ENCODE measurements at places on chromosomes 12 and 14.
A peak's percentile ranks its signal among the peaks of the same experiment; 100 is the strongest.

DNA sequence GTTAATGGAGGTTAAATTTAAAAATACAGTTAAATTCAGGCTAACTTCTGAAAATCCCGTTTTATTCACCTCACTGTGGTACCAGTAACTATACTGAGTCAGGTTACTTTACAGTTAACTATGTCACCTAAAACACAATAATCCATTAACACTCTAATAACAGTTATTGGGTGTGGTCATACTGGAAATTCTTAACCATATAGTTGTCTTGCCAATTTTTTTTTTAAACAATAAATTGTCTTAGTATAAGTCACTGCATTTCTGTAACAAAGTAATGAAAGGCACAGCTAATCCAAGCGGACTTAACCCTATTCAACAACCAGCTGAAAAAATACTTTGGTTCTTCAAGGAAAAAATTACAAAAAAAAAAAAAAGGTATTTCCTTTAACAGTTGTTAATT, 16.2 kb upstream of the PHLDA1 start:
- DNase-seq, result no peak

GRCh38 chr14:21054123-21054767, 3.4 kb upstream of the RNASE8 start:
- no peak for DNase-seq

DNA sequence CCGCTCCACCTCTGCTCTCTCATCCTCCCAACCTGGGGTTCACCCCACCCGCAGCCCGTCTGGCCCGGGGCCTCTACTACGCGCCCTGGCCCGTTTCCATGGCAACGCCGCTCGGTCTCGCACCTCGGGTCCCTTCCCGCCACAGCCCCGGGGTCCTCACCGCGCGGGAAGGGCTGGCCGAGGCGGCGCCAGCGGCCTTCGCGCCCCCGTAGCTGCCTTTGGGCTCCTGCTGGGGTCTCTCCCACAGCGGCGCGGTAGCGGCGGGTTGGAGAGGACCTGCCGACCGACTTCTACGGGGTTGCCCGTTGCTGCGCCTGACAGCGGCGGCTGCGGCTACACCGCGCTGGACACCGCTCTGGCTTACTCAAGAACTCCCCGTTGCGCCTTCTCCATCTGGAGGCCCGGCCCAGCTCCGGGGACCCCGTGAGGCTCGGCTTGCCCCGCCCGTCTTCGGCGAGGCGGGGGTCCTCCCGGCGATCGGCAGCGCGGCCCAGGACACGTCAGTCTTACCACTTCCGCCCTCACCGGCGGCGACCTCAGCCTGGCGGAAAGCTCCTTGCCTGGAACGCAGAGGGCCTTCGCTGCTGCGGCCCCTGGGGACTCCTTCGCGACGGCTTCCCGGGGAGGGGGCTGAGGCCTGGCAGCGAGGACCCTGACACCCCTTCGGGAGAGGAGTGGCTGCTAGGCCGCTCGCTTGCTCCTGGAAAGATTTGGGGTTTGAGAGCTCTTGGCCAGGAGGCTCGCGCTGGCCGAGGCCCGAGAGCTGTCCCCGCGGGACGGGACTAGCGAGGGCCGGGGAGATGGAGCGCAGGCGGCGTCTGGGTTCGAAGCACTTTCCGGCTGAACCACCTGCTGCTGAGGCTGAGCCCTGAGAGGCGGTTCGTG, at the start of gene TM9SF1:
Gene TM9SF1, minus strand, starts transcription at position 256 of the 885 bp plus-strand sequence. CDS start 422 bp downstream, outside the sequence.
- peak; percentile 81 for DNase-seq

DNA sequence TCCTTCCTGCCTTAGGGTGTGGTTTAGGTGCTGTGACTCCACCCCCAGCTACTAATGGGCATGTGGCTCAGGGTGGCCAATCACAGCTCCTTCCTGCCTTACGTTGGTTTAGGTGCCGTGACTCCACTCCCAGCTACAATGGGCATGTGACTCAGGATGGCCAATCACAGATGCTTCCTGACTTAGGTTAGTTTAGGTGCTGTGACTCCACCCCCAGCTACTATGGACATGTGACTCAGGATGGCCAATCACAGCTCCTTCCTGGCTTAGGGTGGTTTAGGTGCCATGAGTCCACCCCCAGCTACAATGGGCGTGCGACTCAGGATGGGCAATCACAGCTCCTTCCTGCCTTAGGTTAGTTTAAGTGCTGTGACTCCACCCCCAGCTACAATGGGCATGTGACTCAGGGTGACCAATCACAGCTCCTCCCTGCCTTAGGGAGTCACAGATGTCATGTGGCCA, 163.9 kb downstream of the TBX5 start:
- DNase-seq, result no peak

GRCh38 chr14:104770851-104771272, 17.9 kb downstream of the SIVA1 start:
- no peak for DNase-seq

GRCh38 chr14:24307575-24308341, at the start of gene CIDEB:
Gene CIDEB (minus strand): TSS chr14:24307977. CDS start chr14:24307858, 119 bp downstream.
- no peak for DNase-seq

DNA sequence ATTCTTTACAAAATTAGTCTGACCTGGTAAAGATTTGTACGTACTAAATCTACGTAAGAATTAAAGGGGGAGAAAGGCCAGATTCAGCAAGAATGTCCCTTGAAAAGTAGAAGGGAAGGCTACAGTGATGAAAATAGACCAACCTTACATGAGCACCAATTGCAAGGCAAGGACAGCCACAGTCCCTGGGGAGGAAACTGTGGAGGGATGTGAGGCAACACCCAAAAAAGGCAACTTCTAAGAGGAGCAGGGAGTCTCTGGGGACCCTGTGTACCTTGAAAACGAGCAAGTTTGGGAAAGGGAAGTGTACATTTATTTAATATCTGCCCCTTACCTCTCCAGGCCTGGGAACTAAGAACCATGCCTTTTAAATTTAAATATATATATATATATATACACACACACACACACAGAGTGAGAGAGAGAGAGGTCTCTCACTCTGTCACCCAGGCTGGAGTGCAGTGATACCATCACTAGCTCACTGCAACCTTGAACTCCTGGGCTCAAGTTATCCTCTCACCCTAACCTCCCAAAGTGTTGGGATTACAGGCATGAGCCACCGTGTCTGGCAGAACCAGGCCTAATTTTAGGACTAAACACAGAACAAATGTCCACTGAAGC, 56.4 kb downstream of the TMCC3 start:
- no peak for DNase-seq

DNA sequence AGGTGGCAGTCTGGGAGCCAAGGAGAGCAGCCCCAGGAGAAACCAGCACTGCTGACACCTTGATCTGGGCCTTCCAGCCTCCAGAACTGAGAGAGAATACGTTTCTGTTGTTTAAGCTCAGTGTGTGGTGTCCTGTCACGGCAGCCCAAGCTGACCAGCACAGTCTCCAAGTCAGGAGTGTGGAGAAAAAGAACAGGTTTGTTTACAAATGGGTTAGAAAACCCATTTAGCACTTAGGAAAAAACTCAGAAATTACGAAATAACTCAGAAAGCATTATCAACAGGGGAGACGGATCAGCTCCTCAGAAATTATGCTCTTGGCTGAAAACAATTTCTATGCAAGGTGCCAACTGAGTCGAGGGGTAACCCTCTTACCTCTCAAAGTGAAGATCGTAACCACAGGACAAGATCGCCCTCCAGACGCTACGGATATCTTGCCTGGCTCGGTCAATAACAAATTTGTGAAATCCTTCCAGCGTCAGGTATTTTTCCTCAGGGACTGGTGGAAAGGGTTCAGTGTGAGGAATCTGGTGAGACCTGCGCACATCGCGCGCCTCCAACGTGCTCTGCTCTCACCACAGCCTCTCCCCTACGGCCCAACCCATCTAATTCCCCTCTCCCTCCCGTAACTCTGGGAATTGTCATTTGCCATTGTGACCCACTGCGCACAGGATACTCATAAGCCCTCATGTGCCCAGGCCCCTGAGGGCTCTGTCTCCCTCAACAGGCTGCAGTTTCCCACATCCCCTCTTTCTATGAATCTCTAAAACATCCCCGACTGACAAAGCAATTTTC, 50.2 kb downstream of the TRAFD1 start:
- no peak for DNase-seq

DNA sequence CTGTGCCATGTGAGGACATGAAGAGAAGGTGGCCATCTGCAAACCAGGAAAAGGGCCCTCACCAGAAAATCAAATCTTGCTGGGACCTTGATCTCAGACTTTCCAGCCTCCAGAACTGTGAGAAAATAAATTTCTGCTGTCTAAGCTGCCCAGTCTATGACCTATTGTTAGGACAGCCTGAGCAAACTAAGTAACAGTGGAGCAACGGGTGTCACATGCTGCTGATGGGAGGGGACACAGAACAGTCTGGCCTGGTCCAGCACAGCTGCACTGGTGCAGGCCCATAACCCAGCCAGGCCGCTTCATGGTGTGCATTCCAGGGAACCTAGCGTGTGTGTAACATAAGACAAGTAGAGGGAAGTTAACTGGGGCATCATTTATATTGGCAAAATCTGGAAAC, 42.1 kb downstream of the GRIP1 start:
- DNase-seq, result no peak

GRCh38 chr12:29726321-29726692, 57.4 kb downstream of the TMTC1 start:
- no peak for DNase-seq

- no peak for DNase-seq
Observed at GRCh38 chr14:69263364-69263763, 3.4 kb downstream of the GALNT16 start.

- no peak for DNase-seq
Observed at GRCh38 chr12:103955811-103956508, 9.7 kb upstream of the TDG start.

- DNase-seq, result no peak
Observed at GRCh38 chr12:90339837-90340236, 615.1 kb downstream of the CCER1 start.

DNA sequence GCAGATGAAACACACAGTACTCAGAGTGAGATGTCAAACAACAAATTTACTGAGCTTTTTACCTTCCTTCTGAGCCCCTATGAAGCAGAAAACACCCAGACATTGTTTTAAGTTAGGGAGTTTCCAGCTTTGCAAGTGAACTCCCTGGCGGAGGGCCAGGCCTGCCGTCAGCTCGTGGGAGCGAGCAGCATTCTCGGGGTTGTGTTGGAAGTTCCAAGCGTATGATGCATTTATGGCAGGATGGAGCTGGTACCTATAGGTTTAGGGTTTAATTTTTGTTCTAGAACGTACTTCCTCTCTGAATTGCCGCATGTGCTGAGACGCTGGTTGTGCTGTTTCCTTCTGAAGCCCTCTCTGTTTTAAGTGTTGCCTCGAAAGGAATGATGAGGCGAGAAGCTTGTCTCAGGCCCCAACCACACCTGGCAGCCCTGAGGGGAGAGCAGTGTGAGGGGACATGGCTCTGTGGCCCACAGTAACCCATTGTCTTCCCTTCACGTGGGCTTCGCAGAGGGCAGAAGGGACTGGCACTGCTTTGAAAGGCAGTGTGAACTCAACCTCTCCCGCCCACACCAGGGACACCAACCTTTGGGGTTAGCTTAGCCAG, 76.6 kb downstream of the SSPN start:
- DNase-seq, result no peak

- DNase-seq, result no peak
Observed at GRCh38 chr12:65296508-65297265, 18.2 kb downstream of the MSRB3 start.
